Ovary (tissue), 10 donors: ENCODE measurements at places on chromosomes 5 and 9. TPM values are rescaled to one million over a fixed set of nuclear protein-coding genes. Genes with fewer than 3 reads are reported as not detected.

CTXN3 gene
- not detected for polyA plus RNA-seq

RORB gene
- polyA plus RNA-seq: 0.10 TPM

PTGS1 gene
- polyA plus RNA-seq: 0.90 TPM

ANKRD18B gene
- 0.35 TPM for polyA plus RNA-seq

GABRB2 gene
- polyA plus RNA-seq: 0.25 TPM

OGN gene
- 217 TPM for polyA plus RNA-seq

NEUROG1 gene
- polyA plus RNA-seq: not detected

PCDHGC5 gene
- 0.48 TPM for polyA plus RNA-seq
